Pulmonary artery endothelial cell (primary cell): ENCODE measurements at places on chromosomes 1 and 21. TPM values are rescaled to one million over a fixed set of nuclear protein-coding genes. Genes with fewer than 3 reads are reported as not detected.

Gene S100A7
- not detected in 2 replicates for total RNA-seq

Gene PAQR6
- 0.07 TPM in 2 replicates for total RNA-seq

Gene DYNLT5
- total RNA-seq, result 0.92 and 1.1 TPM in 2 replicates

Gene ADAMTS4
- 26.8 and 43.7 TPM in 2 replicates for total RNA-seq

Gene TNFAIP8L2
- 0.13 and 0.35 TPM in 2 replicates for total RNA-seq

Gene CELA2A
- not detected in 2 replicates for total RNA-seq

Gene LHX8
- total RNA-seq, result not detected in 2 replicates

Gene ZNF683
- total RNA-seq, result not detected in 2 replicates

Gene GFI1
- total RNA-seq, result 0.04 and 0.26 TPM in 2 replicates

Gene DNM3
- total RNA-seq, result 0.59 and 2.4 TPM in 2 replicates

DNA sequence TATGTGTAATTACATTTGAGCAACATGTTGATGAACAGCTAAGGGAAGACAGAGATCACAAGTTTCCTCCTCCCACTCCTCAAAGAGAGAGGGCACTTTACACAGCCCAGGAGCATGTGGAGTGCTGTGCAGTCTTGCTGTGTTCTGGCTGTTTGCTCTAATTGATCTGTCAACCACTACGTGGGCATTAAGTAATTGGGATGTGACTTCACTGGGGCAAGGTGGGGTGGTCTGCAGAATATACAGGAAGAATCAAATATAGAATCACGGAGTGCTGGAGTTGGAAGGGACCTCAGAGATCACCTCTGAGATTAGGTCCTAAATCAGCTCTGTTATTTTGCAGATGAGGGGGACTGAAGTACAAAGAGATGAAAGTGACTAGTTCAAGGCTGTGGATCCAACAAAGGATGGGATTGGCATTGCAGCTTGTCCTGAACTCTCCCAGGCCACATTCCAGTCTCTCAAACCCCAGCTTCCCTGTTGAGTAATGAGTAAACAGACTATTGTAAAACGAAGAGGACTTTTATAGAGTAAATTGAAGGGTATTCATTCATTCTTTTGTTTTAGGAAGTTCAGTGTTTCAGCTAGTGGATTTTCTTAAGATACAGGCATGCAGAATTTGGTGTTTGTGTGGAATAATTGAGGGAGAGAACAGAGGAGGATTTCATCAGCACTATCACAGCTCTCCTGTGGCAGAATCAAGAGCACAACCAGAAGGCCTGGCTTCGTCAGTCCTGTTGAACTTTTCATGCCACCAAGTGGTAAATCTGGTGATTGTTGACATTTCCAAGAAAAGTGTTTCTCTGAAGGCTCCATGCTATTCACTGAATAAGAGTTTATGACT is 22.4 kb downstream of the NOS1AP start:
- no peak for DNase-seq

DNA sequence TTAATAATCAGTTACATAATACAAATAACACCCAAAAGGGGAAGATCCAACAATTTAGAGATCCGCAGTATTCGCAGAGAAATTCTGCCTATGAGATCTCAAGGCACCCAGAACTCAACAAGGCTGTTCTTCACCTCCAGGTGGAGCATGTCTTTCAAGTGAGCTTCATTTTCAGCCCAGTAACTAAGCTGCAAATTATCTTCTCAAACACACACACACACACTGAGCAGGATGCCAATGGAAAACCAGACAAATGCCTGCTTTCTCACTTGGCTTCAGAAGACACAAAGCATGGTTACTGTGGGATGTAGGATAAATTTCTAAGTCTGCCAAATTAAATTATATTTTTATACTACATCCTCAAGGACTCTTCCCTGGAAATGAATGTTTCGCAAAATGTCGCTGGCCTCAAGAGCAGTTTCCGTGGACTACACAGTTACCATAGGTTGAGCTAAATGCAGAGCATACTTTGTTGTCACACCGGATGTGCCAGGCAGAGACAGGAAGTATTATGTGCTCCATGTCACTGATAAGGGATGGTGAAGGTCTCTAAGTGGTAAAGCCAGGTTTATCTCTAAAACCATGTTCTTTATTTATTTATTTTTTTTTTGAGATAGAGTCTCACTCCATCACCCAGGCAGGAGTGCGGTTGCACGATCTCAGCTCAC is 30.3 kb downstream of the UBR4 start:
- no peak for DNase-seq

DNA sequence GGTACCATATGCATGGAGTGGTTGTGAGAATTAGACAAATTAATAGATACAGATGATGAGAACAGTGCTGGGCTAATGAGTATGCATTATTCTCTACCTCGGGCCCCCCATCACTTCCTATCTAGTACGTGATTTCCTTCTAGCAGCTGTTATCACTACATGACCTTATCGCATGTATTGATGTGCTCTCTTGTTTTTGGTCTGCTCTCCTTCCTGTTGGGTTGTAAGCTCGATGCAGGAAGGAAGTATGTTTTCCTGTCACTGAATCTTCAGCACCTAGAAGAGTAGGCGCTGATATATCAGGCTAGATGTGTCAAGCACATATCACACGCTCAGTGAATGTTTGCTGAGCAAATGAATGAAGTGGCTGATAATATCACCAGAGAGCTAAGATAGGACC is 43.9 kb upstream of the IFNAR2 start:
- DNase-seq, result no peak

- DNase-seq, result no peak
Measured at GRCh38 chr1:114043054-114043453, 63.8 kb downstream of the OLFML3 start.

- DNase-seq, result no peak
Measured at GRCh38 chr1:113072141-113072756, 749 bp upstream of the LRIG2 start.

- DNase-seq, result no peak
Measured at GRCh38 chr1:5829414-5829813, 162.8 kb downstream of the NPHP4 start.

- no peak for DNase-seq
Measured at GRCh38 chr1:246526915-246527314, 19.8 kb upstream of the SMYD3 start.

GRCh38 chr21:41548781-41549180 is 40.8 kb upstream of the TMPRSS2 start:
- DNase-seq, result no peak

DNA sequence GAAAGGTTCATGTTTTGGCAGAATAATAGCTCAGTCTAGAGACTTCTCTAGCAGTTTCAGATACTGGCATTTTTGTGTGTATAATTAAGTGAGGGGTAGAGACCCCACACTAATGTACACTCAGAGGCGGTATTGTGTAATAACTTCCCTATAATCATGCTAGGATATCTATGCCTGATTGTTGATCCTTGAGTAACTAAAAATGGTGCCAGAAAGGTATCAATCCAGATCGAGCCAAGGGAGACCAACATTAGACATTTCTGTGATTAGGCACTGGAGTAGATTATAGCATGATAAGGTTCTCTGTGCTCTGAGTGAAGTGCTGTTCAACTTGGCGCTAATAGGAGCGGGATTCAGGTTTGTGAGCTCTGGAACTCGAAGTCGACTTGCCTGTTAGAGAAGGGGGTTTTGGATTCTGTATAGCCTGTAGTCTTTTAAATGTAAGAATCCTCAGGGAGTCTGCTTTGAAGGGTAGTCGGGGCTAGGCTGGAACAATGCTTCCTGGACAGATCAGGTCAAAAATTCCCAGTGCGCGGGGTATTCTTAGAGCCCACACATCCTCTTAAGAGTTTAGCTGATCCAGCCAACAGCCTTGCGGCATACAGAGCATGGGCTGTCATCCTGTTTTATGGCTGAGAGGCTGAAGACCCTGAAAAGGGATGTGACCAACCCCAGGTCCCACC is 24.2 kb downstream of the MAN1C1 start:
- no peak for DNase-seq

DNA sequence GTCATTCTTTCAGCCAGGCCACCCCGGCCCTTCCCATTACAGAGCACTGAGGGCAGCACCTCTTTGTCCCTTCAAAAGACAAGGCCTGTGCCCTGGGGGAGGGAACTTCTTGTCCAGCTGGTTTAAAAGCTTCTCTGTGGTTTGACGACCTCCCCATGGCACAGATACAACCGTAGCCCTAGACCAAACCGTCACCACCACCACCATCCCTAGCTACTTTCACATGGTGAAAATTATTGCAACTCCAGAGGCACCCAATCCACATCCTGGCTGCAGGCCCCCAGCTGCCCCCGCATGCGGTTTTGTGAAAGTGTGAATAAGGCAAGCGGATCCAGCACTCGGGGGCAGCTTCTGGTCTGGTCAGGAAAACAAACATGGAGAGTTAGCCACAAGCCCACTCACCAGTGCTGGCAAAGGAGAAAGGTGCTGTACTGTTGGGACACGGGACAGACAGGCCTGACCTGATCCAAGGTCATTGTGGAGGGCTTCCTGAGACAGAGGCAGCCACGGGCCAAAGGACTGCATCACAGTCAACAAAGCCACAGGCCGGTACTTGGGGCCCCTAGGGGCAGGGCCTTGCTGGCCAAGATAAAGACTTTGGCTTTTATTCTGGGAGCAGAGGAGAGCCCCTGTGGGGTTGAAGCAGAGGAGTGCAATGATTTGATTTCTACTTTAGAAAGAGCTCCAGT is 31.2 kb downstream of the CDCA8 start:
- DNase-seq, result no peak

DNA sequence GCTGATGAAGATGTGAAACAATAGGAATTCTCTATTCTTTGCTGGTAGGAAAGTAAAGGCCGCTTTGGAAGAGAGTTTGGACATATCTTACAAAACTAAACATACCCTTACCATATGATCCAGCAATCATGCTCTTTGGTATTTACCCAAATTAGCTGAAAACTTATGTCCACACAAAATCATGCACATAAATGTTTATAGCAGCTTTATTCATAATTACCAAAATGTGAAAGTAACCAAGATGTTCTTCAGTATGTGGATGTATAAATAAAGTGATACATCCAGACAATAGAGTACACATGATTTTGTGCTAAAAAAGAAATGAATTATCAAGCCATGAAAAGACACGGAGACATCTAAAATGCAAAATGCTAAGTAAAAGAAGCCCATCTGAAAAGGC is 98.7 kb upstream of the SLC35F3 start:
- no peak for DNase-seq

- DNase-seq, result no peak
Measured at GRCh38 chr1:248631354-248632008, 3.4 kb downstream of the OR2T11 start.

GRCh38 chr1:220487297-220487820 is 40.6 kb upstream of the MARK1 start:
- peak; percentile 13 for DNase-seq

DNA sequence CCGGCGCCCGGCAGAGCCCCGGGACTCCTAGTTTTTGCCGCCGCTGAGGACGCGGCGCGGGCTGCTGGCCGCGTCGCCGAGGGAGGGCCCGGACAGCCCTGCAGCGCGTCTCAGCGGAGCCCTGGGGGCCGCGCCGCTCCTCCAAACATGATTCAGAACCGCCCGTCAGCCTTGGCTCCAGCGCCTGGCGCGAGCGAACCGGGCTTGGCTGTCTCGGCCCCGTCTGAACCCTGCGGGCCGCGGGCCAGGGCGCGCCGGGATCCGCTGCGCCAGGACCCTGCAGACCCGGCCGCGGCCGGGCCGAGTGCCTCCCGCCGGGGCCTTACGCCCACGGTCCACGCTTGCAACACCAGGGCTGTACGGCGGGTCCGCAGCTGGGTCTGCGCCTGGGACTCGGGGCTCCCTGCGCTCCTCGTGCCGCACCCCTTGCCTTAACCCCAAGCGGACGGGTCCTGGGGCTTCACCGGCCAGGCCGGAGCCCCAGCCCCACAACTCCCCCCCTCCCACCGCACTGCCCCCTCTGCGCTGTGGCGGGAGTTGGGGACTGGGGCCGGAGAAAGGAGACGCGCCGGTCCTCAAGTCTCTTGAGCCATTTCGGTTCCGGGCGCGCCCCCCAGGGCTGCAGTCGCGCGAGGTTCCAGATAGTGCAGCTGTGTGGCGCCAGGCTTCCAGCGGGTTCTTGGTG is 48.4 kb upstream of the CD34 start:
- DNase-seq, result no peak

GRCh38 chr1:32877211-32878110 is 6.7 kb upstream of the FNDC5 start:
- DNase-seq, result no peak

DNA sequence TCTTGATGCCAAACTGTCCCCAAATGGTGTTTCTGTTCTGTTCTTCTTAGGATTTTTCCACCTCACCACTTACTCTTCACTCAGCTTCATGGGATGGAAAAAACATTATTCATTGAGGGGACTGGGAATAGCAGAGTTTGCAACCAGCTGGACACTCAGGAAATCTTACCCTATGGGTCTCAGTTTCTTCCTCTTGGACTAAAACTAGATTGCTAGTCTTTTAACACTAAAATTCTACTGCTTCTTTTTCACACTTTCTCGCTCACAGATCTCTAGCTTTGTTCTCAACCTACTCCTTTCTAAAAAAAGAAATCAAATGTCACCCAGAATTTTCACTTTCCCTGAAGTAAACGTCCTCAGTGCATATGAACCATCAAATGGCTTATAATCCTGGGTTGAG is 4.8 kb downstream of the KMO start:
- DNase-seq, result no peak

- no peak for DNase-seq
Measured at GRCh38 chr1:19665496-19666465, 1.1 kb downstream of the HTR6 start.

DNA sequence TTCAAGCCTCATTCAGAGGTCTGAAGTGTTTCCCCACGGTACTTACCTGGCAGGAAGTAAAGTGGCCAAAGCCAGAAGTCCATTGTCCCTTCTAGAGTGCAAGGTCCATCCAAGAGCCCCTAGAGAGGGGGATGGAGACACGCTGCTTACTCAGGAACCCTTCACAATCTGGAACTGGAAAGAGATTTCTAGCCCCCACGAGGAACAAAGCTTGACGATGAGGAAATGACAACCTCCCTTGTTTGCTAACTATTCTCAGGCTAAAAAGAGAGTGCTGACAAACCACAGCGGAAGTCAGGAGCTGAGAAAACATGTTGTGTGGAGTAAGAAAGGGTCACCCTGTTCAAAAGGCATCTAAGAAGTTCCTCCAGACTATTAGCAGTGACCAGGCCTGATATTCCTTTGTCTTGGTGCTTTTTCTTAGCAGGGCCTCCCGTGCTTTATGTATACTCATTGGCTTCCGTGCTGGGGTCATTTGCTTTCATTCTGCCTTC is at the start of gene FCMR:
Gene FCMR (minus strand): TSS at position 170 of the 494 bp plus-strand sequence. CDS start 87 bp downstream, at position 83.
- no peak for DNase-seq

GRCh38 chr1:223878598-223879325 is 33.0 kb upstream of the TP53BP2 start:
- no peak for DNase-seq

GRCh38 chr1:212294983-212295382 is 9.8 kb downstream of the PPP2R5A start:
- DNase-seq, result no peak

- no peak for DNase-seq
Measured at GRCh38 chr1:240706150-240706935, 94.4 kb upstream of the GREM2 start.

GRCh38 chr1:175002910-175003517 is 3.3 kb downstream of the CACYBP start:
- DNase-seq, result no peak

DNA sequence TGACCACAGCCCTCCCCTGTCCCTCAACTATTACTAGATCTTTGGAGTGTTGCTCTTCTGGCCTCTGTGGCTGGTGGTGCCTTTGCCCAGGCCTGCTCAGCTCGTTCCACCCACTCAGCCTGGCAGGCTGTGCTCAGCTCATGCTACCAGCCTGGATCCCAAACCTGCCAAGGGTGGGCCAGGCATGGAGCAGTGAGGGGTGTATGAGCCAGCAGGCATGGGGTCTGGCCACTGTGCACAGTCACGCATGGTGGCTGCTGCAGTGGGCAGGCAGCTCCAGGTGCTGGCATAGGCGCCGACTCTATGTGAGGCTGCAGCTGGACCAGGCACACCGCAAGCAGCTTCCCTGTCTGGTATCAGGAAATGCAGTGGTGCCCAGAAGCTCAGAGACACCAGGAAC is 449.9 kb downstream of the MATN1 start:
- DNase-seq, result no peak
